ENCODE measurements at places on chromosomes 12 and 14.

DNA sequence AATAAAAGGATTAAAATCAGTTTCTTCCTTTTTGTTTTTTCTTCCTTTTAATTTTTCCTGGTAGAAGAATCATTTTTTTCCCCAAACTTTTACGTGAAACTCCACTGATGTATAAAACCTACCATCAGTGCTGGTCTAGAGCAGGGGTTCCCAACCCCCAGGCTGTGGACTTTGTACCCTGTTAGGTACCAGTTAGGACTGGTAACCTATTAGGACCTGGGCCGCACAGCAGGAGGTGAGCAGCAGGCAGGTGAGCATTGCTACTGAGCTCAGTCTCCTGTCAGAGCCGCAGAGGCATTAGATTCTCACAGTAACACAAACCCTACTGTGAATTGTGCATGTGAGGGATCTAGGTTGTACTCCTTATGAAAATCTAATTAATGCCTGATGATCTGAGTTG is 10.1 kb downstream of the SMCO2 start:
- no peak for DNase-seq

DNA sequence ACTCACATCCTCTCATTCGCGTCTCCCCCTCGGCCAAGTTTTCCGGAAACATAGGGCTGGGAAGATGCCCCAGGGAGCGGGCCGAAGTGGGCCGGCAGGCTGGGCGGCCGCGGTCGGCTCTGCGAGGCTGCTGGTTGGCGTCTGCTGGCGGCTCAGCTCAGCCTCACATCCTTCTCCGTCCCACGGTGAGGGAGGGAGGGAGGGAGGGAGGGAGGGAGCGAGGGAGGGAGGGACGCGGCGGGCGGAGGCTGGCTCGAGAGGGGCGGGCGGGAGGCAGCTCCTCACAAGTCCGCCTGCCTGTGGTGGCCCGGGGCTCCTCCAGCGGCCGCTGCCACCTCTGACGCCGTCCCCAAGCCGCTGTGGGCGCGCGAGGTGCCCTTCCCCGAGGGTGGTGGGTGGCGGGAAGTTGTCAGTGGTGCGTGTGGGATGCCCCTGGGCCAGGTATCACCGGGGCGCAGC is 93.8 kb downstream of the RFLNA start:
- DNase-seq: peak; percentile 75

- DNase-seq: no peak
Observed at GRCh38 chr12:94062796-94063635, 85.4 kb upstream of the PLXNC1 start.

- no peak for DNase-seq
Observed at GRCh38 chr12:50980545-50980944, 28.2 kb downstream of the HIGD1C start.

Measured in smooth muscle cell of the brain vasculature (primary cell).